CD4-positive, alpha-beta T cell treated with Interleukin-15 for 4 hours (primary cell): ENCODE measurements at places on chromosomes 5 and 9.

DNA sequence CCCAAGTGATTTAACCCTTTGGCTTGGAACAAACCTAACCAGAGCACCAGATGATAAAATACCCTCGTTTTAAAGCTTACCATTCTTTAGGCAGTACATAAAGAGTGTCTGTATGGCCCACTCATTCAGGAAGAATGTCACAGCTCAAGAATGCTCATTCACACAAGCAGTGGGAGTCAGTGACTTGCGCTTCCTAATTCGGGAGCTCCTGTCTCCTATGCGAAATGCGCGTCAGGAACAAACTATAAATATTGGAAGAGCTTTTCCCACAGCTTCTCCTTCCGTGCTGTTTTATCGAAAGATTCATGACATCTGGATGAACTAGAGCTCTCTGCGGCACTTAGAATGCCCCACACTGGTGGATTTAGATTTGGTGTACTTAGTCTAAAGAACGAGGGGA is 66.6 kb downstream of the NTRK2 start:
- no peak for DNase-seq

- DNase-seq = no peak
Measured at GRCh38 chr5:51599587-51599986, 216.3 kb downstream of the ISL1 start.

GRCh38 chr5:158746979-158747378 is 352.7 kb downstream of the EBF1 start:
- no peak for DNase-seq

GRCh38 chr5:22683050-22683449 is 170.1 kb downstream of the CDH12 start:
- DNase-seq = no peak

GRCh38 chr5:59506285-59506877 is 387.1 kb downstream of the PDE4D start:
- DNase-seq = no peak

GRCh38 chr9:12815888-12816287 is 41.1 kb downstream of the LURAP1L start:
- no peak for DNase-seq

DNA sequence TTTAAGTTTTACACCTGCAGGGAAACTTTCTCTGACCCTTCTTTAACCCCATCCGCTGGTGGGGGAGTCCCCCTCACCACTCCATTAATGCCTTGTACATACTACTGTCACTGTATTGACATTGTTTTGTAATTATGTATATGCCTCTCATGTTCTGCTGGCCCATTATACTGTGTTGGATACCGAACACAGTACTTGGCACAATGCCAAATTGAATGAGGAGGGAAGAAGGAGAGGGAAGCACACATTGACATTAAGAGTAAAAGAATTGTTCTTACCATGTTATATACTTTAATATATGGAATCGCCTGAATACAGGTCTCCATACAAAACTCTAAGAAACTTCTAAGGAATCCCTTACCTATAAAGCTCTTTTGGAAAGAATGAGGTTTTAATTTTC is 73.6 kb upstream of the GRHPR start:
- no peak for DNase-seq

DNA sequence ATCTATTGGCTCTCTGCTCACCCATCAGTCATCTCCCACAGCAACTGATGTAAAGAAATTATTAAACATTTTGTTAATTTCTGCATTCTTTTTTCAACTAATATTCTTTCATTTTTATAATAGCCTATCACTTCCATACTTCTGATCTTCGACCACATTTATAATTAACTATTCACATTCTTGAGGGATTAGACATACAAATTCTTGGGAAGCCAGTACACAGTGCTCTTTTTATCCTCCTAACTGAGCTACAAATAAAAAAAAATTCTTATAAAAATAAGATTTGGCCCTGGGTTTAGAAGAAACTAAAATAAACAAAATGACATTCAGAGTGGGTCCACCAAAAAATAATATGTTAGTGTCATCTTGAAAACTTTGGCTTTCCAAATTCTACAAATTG is 103.7 kb upstream of the ITGA1 start:
- DNase-seq = no peak

DNA sequence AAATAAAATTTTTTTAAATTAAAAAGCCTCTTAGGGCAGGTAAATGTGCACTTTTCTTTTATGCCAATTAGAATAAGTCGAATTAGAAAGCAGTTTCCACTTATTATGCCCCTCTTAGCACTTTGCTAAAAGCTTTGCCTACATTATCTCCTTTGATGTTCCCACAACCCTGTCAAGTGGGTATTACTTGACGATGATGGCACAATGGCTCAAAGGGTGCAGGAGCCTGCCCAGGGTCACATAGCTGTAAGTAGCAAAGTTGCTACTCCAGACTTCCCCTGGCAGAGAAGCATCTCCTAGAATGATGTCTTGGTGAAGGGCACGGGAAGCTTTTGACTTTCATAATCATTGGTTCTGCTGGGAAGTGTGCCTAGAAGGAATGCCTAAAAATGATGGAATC is 18.4 kb upstream of the IQGAP2 start:
- no peak for DNase-seq

- DNase-seq = no peak
Measured at GRCh38 chr9:127344368-127345000, 52.5 kb upstream of the SLC2A8 start.

- DNase-seq = no peak
Measured at GRCh38 chr9:95000821-95001220, 274.3 kb downstream of the AOPEP start.

- no peak for DNase-seq
Measured at GRCh38 chr9:6034954-6035353, 19.5 kb upstream of the RANBP6 start.

- no peak for DNase-seq
Measured at GRCh38 chr5:18216016-18216415, 581.8 kb downstream of the TAF11L14 start.
